ENCODE measurements at places on chromosomes 5 and 9.
A peak's percentile ranks its signal among the peaks of the same experiment; 100 is the strongest.

DNA sequence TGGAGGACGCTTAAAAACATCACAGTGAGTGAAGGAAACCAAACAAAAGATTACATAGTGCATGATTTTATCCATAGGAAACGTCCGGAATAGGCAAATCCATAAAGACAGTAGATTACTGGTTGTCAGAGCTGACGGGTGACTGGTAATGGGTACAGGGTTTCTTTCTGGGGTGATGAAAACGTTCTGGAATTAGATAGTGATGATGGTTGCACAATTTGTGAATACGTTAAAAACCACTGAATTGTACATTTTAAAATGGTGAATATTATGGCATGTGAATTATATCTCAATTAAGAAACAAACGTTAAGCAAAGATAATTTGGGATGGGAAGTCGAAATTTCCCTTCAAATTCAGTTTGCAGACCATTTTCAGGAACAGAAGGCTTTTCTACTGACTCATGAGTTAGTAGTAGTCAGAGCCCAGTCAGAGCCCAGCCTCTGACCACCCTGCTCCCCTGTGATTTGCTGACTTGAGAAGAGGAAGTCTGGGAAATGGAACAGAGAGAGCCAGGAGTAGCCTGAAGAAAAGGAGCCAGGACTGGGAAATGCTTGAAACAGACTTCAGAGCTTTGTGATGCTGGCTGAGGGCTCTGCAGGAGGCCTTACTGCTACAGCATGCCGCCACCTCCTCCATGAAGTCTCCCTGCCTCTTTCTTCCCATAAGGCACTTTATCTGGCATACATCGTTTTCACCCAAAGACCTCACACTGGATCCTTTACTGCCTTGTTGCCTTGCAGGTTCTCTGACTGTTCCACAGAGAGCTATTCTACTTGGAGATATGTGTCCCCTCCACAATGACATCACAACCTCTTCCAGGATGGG is 46.4 kb upstream of the CTNNA1 start:
- peak; percentile 75 for DNase-seq

GRCh38 chr9:113660196-113660595 is 196.7 kb downstream of the RGS3 start:
- no peak for DNase-seq

DNA sequence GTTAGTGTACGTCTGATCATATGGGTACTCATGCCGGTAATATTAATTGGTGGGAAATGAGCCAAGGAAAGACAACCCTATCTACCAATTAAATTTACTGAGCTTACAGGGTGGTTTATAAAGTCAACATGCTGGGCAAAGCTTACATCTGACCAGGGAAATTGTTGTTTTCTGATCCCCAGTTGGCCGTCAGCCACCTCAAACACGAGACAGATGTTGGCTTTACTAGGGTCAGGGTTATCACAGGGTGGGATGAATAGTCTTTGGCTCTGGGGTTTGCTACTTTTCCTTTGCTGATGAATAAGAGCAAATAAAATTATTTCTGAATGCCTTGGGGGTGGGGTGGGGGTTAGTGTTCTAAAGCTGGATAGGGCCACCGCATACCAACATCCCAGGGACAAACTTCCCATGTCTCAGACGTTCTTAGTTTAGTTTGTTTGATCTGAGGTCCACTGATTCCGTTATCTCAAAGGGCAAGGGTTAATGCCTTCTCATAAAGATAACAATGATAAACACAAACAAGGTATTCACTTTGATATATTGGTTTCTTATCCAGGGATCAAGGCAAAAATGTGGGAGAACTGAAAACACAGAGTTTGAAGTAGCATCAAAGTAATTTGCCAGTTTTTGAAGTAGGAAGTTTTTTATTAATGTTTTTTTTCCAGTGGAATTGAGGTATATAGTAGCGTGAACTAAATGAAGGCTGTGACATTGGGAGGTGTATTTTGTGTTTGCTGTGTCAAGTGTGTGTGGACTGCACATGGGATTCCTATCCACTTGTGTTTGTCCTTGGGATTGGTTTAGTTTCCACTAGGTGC is 109.1 kb upstream of the RPS23 start:
- no peak for DNase-seq

DNA sequence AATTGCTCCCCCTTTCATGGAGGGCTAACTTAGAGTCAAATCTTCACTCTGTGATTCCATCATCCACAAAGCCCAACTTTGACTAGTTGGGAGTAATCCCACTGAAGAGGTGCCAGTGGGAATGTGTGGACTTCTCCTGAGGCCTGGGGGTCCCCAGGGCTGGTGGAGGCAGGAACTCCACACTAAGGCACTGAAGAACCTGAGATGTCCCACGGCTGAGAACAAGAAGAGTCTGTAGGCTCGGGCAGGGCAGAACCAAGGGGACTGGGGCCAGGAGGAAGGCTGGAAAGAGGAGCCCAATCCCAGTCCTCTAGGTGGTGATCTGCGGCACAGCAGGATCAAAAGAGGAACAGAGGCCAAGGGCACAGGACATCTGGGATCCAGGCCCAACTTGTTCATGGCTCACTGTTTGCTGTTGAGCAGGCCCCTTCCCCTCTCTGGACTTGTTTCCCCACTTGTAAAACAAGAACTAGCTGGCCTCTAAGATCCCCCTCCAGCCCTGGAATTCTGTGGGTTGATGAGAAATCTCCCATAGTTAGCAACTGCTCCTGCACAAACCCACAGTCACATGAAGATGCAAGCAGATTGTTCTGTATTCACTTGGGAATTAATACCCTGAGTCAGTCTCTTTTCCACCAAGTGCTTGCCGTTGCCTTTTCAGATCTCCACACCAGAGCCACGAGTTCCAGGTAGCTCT is 32.7 kb upstream of the ALDH1B1 start:
- no peak for DNase-seq

DNA sequence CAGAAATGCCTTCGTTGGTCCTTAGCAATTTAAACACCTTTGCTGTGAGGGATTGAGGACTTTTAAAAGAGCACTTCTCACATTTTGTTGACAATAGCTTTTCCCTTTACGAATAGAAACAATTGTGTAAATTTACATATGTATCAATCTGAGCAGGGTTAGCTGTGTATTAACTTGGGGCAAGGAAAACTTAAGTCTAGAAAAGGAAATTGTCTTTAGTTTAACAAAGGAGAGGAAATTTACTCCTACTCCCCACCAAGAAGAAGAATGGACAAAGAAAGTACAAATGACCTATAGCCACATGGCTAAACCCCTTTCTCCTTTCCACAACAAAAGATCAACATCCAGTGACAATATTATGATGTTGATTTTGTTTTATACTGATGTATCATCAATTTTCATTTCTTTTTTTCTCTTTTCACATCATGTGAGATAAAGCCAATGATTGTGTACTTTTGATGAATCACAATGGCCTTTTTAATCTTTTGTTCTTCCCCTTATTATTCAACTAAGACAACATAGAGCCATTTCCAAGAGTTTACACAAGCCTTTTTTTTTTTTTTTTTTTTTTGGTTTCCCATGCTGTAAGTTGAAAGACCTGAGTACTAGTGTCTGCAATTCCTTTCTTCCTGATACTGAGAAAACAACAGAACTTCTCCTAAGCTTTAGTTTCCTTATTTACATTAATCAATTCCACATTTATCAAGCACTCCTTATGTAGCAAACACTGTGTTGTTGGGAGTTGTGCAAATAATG is 19.0 kb downstream of the FOXB2 start:
- no peak for DNase-seq

All from NB4 (cell line).